Right hindlimb (tissue), 1 donor: ENCODE measurements at places on chromosomes 4 and X.
A peak's percentile ranks its signal among the peaks of the same experiment; 100 is the strongest.

GRCh38 chr4:109327641-109328040 lies 25.2 kb upstream of the COL25A1 start:
- DNase-seq = no peak

DNA sequence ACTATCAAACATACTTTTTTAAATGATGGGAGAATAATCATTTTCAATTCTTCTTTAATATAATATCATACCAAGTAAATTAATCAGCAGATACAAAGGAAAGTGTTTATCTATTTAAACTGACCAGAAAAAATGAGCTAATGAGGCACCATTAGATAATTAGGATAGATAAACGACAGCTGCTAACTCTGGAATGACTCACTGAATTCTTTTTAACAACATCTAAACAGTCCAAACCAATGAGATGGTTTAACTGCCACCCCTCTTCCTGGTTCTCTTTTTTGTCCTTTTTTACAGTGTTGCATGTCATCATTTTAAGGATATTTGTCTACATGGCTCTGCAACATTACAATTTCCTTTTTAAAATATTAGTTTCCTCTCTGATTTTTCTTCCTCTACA lies 41.6 kb downstream of the UNC5C start:
- DNase-seq = no peak

- DNase-seq = peak; percentile 24
Observed at GRCh38 chr4:174521800-174522182, 497 bp downstream of the HPGD start.

GRCh38 chr4:83382850-83383249 lies 48.2 kb upstream of the HPSE start:
- no peak for DNase-seq

- DNase-seq = no peak
Observed at GRCh38 chr4:142339053-142339452, 507.0 kb downstream of the INPP4B start.

- no peak for DNase-seq
Observed at GRCh38 chrX:19740744-19741143, 146.7 kb downstream of the SH3KBP1 start.

DNA sequence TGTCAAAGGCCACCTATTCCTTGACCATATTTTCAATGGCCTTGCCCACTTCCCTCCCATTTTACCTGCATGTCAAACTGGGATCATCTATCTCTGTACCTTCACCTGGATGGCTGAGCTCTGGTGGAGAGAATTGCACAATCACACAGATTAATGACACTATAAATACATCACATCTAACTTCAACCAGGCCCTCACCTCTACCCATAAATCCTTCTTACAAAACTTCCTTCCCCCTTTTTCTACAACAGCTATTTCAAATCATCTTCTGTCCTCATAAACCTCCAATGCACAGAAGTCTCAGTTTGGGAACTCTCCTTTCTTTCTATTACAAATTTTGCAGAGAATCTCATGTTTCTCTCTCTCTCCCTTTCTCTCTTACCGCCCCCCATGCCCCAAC lies 9.2 kb downstream of the PALLD start:
- no peak for DNase-seq

DNA sequence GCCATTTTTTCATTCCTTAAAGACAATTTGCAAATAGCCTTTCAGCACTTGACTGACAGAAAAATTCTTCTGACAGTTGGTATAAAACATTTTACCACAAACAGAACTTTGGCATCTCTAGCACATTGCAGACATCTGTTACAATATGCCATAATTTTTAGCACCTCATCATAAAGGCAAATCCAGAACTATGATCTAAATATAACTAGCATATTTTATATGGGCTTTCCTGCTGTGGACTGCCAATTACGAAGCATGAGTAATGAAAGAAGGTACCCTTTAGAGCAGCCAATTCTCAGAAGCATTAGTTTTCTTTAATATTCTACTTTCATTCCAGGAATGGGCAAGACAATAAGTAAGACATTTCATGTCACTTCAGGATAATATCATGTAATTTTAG lies 647.4 kb upstream of the GALNT7 start:
- DNase-seq = no peak

GRCh38 chr4:76067652-76068286 lies 6.7 kb upstream of the ART3 start:
- peak; percentile 74 for DNase-seq

DNA sequence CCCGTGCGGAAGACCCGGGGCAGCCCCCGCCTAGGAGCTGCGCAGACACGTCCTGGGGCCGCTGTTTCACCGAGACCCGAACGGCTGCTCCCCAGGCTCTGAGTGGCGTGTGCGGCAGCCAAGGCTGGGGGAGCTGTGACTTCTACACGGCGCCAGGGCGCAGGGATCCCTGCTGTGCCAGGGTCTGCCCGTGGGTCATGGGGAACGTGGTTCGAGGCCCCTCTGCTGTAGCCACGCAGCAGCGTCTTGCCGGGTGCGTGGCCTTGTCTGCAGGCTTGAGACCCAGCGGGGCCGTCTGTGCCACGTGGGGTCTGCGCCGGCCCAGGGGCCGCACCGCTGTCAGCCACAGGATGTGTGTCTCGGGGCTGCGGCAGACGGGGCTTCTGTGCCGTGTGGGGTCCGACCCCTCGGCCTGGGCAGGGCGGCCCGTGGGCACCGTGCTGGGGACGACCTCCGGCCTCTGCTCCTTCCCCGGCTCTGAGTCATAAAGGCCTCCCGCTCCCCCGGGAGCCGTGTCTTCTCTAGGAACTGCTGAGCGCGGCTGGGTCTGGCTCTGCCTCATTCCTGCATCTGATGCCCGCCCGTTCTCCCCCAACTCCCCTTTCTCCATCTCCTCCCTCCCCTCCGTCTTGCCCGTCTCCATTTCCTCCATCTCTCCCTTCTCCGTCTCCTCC lies 12.7 kb upstream of the GTPBP6 start:
- DNase-seq = no peak

DNA sequence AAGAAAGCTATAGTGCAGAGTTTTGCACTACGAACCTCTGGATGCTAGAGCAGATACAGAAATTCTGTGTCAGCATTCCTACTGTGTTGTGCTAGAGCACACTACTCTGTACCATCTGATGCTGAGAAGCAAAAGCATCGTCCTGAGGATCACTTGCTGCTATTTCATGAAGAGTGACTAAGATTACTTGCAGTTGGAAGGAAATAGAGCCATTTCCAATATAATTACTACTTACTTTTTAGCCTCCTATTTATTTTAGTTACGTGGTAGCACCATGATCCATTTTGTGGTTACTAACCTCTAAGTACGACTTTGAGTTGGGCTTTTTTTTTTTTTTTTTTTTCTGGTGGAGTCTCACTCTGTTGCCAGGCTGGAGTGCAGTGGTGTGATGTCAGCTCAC lies 226.7 kb downstream of the PALLD start:
- no peak for DNase-seq

- DNase-seq = peak; percentile 39
Observed at GRCh38 chr4:155666344-155667221, at the start of gene GUCY1A1. TSS of gene GUCY1A1 (plus strand) at chr4:155666848. CDS start at chr4:155696868, 30,020 bp downstream.

DNA sequence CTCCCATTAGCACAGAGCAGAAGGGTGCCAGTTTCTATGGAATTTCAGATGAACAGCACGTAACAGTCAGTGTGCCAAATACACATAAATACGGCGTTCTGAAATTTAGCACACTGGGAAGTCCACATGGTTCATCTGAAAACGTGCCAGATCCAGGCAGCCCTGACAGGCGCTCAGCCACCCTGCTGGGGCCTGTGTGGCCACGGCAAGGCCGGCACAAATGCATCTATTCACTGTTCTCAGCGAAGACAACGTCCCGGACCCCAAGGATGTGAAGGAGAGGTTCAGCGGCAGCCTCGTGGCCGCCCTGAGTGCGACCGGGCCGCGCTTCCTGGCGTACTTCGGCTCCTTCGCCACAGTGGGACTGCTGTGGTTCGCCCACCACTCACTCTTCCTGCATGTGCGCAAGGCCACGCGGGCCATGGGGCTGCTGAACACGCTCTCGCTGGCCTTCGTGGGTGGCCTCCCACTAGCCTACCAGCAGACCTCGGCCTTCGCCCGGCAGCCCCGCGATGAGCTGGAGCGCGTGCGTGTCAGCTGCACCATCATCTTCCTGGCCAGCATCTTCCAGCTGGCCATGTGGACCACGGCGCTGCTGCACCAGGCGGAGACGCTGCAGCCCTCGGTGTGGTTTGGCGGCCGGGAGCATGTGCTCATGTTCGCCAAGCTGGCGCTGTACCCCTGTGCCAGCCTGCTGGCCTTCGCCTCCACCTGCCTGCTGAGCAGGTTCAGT lies 15.6 kb downstream of the DGKQ start:
- no peak for DNase-seq

DNA sequence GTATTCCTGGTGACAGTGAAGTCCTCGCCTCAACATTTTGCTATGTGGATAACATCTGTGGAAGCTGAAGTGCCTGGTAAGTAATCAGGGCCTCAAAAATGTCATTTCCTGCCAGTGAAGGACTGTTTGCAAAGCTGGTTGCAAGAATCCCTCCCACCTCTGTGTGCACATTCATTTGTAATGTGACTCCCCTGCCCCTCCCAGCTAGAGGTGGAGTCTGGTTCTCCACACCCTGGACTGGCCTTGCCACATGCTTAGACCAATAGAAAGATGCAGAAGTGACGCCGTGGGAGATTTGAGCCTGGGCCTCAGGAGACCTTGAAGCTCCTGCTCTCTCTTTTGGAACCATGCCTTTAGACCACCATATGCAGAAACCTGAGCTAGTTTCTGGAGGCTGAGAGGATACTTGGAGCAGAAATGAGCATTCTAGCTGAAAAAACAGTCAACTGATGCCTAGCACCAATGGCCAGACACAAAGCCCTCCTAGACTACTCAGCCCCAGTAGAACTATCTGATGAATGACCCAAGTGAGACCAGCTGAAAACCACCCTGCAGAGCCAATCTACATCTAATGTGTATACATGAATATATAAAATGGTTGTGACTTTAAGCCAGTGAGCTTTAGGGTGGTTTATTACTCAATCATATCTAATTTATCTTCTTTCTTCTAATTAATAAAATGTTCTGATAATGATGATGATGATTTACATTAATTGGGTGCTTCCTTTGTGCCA lies 47.8 kb upstream of the CRMP1 start:
- no peak for DNase-seq

DNA sequence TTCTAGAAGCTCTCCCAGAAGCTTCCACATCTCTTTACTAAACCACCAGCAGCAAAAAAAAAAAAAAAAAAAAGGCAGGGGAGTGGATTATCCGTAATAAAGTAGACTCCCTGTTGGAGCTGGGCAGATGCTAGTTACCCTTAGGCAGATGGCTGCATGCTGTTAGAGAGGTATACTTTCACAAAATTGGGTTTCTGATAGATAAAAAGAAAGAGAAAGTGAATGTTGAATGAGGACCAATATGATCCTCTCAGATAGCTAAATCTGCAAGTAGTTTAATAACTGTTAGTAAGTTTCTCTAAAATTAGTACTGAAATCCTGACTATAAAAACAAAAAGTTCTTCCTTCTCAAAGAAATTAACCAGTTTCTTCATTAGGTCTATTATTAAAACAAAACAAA lies 195.4 kb downstream of the ANAPC10 start:
- no peak for DNase-seq

DNA sequence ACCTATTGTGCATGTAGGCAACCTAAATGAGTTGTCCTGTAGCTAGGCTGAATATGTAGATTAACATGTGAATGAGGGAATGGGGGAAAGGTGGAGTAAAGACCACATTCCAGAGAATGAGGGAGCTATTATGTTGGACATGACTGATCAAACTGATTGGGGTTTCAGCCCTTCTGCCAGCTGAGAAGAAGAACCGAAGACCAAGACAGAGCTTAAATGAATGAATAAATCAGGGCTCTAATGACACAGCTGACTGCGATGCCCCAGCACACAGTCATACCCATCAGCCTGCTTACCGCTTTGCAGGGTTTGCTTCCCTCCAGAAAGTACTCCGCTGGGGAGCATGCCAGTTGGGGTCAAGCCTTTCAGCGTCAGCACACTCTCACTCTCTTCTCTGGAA lies 315.4 kb downstream of the PPP3CA start:
- no peak for DNase-seq
